Inflammatory macrophage (primary cell): ENCODE measurements at places on chromosomes 7 and 10.

- DNase-seq, result no peak
Measured at GRCh38 chr10:48982584-48982983, 42.9 kb upstream of the LRRC18 start.

GRCh38 chr10:91410638-91411371 is 661 bp downstream of the HECTD2 start:
- peak; percentile 20 for DNase-seq

DNA sequence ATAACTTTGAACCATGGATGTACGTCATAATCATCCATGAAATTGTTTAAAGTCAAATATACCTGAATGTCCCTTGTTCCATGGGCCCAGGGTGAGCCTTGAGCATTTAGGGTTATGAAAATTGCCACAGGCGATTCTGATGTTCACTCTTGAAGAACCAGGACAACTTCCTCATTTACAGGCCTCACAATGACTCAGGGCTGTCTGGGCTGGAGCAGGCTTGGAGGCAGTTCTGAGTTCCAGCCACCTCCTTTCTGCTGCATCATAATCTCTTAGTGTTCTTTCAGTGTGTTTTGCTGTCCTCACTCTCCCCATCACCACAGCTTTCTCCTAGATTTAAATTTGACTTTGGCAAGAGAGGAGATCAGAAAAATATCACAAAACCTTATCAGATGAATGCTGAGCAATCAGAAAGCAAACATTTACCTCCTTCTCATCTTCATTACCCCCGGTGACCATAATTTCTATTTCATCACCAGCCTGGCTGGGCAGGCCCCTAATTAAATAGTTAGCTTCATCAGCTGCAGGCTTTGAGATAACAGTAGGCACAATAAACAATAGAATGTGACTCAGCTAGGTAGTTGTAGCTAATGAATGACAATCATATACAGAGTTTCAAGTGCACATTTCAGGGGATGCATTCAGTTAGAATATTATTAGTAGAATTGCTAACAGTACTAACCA is 571.0 kb downstream of the SH2D4B start:
- DNase-seq, result peak; percentile 21

DNA sequence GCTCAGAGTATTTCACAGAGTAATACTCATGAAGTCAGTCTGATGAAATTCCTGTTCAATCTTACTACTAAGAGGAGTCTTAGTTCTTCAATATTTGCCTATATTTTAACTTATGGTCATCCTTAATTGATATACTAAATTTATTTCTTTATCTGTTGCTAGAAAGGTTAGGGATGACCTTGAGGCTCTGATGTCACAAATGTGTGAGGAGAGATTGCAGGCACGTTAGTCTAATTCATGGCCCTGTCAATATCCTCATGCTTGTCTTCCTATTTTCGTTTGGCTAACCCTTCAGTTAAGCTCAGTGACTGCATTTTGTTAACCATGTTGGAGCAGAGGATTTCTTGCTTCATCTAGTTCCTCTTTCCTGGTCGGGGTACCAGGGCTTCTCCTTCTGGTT is 704.7 kb upstream of the COBL start:
- DNase-seq, result no peak

DNA sequence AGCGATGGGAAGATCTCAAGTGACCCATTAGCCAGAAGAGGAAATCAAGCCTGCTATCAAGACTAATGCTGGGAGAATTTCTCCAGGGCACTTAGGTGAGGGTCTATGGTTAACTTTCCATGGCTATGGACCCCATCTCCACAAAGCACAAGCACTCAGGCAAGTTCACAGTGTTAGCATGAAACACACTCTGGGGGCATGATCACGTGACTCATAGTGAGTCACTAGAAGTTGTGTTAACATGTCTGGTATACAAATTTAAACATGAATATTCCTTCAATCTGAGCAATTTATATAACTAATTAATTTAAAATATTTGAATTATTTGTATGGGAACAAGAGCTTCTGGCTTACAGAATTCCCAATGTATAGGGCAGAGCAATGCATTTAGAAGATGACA is 131.8 kb downstream of the FAM204A start:
- DNase-seq, result no peak

DNA sequence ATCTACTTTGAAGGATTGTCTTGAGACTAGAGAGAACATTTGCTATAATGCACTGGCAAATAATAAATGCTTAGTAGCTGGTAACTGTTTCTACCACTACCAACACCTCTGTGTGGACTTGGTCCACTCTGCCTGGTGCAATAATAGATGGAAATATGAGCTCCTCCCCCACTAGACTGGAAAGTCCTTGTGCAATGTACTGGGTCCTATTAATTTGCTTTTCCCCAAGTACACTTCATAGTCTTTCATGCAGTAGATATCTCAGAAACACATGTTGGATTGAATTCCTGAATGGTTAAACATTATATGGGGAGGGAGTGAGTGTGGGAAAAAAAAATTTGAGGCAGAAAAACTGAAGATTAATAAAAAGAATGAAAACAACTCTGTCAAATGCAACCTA is 119.3 kb downstream of the C10orf90 start:
- DNase-seq, result no peak

GRCh38 chr10:82628373-82628772 is 753.4 kb downstream of the NRG3 start:
- DNase-seq, result no peak

DNA sequence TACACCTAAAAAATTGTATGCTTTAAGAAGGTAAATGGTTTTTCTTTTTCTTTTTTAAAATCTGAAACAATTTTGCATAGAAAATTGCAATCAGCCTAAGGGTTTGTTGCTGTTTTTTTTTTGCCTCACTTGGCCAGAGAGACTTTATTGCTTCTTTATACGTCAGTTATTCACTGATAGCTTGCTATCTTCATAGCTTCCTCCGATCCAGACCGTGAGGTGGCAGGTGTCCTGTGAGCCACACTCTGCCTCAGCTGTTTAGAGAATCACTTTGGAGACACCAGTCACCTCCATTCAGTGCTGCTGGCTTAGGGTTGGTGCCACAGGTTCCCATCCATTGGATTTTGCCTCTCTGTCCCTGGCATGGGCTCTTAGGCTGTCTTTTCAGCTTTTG is 68.0 kb downstream of the HHEX start:
- no peak for DNase-seq

- DNase-seq, result no peak
Measured at GRCh38 chr7:75980430-75981202, 13.8 kb downstream of the TMEM120A start.

DNA sequence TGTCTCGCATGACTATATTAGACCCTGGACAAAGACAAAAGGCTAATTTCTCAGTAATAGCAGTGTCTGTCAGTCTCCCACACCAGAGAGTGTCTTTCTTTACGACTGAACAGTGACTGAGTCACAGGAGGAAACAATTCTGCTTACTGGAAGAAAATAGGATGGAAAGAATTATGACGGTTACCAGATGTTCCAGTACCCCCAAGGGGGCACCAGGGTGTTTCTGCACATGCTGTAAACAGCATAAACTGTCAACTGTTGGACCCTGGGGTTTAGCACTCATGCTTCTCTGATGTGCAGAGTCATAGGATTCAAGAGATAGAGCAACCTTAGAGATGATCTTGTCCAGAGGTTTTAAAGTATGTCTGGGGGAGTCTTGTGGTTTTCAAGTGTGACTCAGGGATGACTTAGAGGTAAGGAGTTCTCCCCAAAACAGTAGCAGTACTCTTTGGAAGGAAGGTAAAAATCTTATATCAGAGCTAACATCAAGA is 291.7 kb downstream of the THSD7A start:
- no peak for DNase-seq
